Hindlimb muscle (tissue), 1 donor: ENCODE measurements at places on chromosomes 6 and 20.

- DNase-seq: no peak
Observed at GRCh38 chr6:45253453-45253852, 74.7 kb upstream of the RUNX2 start.

DNA sequence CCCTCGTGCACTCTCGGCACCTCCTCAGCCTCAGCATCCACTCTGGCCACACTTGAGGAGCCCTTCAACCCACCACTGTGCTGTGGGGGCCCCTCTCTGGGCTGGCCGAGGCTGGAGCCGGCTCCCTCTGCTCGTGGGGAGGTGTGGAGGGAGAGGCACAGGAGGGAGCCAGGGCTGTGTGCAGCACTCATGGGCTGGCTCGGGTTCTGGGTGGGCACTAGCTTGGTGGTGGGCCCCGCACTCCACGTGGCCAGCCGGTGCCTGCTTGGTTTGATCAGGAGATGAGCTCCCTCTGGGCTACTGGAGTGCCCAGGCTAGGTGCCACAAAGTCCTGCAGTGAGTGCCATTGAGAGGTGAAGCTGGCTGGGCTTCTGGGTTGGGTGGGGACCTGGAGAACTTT is 949.4 kb upstream of the GJE1 start:
- no peak for DNase-seq

DNA sequence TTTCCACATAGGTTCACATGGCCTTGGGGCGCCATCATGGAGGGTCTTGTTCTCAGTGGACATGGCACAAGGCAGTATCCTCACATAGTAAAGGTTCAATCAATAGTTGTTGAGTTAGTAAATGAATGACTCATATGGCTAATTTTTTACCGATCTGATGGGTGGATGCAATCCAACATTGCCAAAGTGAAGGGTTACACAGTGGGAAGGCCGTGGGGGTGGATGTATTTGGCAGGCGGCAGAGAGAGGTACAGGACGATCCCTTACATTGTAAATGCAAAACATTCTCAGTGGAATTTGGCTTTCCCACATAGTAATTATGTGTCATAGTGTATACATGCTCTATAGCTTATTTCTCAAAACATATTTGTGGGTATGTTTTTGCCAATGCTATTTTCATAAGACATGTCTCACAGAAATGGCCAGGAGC is 21.0 kb upstream of the PDE7B start:
- DNase-seq: no peak

DNA sequence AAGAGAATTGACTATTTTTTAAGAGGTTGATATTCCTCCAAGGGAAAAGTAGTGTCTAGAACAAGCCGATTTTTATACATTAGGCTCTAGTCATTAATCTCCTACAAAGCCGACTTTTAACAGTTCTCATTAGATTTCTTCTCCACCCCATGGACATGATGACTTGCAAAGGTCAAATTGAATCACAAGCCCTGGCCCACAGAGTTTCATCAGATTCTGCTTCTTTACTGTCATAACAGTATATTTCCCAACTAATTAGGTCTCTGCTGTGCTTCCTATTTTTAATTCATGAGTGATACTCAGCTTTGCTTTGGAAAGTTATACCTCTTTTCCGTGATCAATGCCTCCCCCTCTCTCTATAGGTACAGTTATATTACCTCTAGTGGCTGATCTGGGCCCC is 90.6 kb upstream of the ADGRB3 start:
- DNase-seq: no peak

DNA sequence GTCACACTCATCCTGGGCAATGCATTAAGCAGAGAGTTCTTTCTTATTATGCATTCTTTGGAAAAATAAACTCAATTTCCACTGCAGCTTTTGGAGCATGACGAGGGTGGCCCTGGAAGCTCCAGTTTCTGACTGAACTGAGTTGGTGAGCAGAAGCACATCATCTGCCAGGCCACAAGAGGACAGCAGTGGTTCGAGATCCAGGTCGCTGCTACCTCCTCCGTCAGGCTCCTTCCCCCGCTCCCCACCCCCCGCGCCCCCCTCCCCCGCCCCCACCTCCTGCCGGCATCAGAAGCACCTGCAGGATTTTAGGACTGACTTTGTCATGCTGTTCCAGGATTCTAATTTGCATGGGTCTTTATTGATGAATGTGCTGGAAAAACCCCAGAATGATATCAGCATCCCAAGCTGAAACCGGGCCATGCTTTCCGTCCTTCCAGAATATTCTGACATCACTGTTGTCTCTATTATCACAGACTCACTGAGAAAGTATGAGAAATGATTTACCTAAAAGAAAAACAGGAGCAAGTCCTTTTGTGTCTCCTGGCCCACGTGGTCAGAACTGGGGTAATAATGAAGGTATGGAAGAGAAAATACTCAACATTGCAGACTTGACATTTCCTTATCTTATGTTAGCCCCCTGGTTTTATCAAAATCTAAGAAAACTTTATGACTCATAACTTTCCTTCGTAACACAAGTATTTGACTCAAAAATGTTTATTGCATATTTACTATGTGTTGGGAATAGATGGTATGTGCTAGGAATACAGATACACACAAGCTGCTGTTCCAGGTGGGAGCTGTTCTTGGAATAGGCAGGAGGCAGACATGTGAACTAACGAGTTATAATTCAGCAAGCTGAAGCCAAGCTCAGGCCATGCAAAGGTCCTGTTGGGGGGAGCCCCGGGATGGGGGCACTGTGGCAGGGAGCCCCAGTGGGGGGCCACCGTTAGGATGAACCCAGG is 220.2 kb upstream of the EXOC2 start:
- peak; percentile 58 for DNase-seq

GRCh38 chr6:157659536-157660271 is 163.3 kb upstream of the SNX9 start:
- no peak for DNase-seq
